ENCODE measurements at places on chromosomes 12 and 14.

GRCh38 chr12:40405419-40405818 is 180.6 kb downstream of the LRRK2 start:
- DNase-seq: no peak

DNA sequence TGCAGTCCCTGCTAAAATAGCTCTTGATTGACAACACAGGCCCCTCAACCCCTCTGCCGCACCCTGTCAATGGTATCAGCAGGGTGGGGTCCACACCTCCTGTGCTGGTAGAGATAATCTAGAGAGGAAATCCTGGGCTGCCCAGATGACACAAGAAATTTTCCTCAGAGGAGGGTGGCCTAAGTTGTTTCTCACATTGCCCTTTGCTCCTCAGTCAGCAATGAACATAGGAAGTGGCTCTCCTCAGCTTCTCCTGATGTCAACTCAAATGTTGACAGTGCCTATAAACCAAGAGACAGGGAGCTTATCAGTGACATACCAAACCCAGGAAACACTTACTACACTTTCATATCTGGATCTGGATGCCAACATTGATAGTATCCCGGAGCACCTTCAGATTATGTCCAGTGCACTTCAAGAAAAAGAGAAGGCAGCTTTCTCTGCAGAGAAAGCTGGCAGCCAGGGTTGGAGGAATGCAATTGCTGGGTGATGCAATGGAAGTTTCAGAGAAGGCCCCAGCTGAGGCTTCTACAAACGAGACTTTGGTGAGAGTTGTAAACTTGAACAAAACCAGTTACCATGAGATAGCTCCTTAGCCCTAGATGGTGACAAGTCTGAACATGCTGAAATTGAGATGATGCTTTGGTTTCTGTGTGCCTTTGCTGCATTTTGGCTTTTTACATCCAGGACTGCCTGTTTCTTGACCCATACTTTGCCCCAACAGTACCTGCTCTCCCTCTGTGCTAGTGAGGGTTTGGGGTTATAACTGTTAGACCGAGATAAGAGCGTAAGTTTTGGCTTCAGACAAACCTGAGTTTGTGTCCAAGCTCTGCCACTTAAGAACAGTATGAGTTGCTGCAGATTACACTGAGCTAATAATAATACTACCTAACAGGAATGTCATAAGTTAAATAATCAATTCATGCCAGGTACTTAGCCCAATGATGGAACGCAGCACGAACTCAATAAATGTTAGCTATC is 183.5 kb downstream of the NUAK1 start:
- no peak for DNase-seq

DNA sequence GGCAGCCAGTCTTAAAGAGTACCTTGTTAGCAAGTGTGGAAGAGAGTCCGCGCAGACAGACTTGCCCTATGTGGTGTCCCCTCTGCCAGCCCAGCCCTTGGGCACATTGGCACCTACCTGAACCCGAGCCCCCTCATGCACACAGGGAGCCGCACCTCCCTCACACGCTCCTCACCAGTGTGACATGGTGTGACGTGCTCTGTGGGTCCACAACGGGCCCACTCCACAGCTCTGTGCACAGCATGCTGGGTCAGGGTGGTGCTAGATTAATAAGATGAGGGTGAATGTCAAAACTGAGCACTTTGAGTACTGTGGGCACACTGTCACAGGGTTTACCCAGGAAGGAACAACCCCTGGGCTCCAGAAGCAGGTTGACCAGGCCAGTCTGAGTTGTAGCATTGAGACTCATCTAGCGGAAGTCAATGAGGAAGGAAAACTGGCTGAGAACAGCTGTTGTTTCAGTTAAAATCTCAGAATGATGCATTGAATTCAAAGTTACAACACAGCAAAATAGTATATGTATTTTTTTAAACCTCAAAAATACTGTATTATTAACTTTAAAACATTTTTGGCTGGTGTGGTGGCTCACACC is 53.4 kb upstream of the AMN start:
- DNase-seq: no peak

DNA sequence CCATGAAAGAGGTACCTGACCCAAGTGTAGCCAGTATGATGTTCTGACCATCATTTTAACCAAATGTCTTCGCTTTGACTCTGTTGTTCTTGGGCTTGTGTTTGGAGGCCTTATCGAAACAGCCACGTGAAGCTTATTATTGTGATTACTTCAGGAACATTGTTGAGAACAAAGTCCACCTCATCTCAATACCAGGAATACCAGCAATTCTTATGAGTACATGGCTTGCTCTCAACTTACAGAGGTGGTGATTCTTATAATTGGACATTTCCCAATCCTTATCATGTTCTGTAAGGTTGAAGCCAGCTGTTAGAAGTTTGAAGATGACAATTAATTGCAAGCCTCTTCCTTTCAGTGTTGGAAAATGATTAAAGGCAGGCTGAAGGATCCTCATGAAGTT is 21.8 kb upstream of the RPS6KA5 start:
- DNase-seq: no peak

DNA sequence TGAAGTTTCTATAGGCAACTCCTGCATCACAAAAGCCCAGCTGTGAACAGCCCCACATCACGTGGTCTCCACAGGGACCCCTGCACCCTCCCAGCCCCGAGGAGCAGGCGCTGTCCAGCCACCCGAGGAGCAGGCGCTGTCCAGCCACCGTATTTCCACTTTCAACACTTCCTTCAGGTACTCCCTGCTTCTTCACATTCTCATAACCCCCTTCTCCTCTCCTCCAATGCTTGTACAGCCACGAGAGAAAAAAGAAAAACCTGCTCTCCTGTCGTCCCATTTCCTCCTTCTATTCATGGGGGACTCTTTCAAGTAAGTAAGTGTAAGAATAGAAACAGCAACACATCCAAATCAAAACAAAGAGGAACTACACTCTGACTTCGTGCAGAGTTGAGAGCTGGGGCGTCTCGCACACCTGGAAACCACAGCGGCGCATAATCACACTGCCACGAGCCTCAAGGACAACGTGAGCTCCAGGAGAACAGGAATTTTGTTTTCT is 11.9 kb downstream of the CDC42BPB start:
- DNase-seq: no peak

DNA sequence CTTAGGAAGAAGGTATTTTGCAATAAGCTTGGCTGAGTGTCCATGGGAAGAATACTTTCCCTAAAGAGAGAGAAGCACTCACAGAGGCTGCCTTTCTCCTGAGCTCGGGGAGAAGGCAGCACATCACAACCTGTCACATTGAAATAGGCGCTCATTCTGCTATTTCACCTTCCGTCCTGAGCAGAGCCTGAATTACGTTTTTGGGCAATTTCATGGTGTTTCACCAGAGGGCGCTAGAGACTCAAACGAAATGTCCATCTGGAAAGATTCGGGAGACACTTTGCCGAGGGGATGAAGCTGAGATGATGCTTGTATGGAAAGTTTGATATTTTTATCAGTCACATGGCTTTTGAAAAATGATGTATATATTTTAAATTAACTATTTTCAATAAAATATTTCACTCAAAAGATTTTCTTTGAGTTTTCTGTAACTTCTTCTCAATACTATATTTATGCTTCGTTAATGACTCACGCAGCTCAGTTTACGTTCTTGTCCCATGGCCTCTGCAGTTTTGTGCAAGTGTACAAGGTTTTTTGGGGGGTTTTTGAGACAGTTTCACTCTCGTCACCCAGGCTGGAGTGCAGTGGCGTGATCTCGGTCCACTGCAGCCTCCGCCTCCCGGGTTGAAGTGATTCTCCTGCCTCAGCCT is 17.4 kb upstream of the B4GALNT3 start:
- DNase-seq: no peak

- DNase-seq: no peak
These were observed 56.4 kb upstream of the PIWIL1 start for GRCh38 chr12:130281153-130281799.

DNA sequence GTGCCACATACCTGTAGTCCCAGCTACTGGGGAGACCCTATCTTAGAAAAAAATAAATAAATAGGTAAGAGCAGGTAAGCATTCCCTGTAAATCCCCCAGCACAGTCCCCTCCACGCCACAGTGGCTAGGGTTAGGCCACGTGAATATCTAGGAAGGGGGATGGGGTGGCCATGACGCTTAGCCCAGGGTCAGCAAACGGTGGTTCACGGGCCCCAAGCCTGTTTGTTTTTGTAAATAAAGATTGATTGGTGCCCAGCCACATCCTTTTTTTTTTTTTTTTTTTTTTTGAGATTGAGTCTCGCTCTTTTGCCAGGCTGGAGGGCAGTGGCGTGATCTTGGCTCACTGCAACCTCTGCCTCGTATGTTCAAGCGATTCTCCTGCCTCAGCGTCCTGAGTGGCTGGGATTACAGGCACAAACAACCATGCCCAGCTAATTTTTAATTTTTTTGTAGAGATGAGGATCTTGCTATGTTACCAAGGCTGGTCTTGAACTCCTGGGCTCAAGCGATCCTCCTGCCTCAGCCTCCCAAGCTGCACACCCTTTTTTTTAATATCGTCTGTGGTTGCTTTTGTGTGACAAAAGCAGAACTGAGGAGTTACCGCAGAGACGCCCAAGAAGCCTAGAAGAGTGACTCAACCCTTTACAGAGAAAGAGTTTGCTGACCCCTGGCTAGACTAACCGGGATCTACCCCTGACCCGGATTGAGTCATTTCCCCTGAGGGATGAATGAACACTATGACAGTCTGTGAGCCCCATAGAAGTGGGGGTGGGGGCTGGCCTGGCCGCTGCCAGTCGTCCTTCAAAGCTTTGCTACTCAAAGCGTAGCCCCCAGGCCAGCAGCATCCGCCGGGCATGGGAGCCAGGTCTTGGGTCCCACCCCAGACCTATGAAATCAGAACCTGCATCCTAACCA is 113.7 kb upstream of the NCOR2 start:
- DNase-seq: no peak

DNA sequence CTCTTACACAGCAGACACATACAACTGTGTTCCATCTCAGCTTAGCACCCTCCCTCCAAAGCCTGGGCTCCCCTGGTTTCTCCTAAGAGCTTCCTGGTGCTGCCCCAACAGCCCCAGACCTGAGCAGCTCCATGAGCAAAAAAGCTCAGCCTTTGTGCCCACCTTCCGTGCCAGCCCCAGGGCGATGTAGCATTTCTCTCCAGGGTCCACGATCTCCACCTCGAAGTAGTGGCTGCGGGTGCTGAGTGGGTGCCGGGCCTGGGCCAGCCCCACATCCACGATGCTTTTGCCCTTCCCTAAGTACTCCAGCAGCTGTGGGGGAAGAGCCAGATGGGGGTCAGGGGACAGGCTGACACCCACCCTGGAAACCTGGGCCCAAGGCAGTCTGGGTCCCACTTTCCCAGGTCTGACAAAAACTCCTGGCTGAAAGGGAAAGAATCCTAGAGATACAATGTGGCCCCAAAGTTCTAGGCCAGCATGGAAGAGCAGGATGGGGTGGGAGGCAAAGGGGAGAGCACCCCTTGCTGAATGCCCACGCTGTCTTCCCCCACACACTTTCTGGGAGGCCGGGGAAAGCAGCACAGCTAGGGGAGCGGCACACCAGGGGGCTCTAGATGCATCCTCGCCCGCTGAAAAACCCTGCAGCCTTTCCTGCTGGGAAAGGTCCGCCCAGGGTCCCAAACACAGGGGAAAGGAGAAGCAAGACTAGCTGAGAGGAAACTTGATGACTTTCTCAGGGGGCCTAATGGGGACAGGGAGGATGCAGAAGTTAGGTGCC is 11.0 kb downstream of the SPRYD3 start:
- DNase-seq: no peak

GRCh38 chr12:50201987-50202521 is 34.9 kb upstream of the CERS5 start:
- no peak for DNase-seq

GRCh38 chr12:47303995-47304560 is 224.3 kb upstream of the AMIGO2 start:
- no peak for DNase-seq

GRCh38 chr12:41288142-41288811 is 100.2 kb downstream of the PDZRN4 start:
- no peak for DNase-seq

DNA sequence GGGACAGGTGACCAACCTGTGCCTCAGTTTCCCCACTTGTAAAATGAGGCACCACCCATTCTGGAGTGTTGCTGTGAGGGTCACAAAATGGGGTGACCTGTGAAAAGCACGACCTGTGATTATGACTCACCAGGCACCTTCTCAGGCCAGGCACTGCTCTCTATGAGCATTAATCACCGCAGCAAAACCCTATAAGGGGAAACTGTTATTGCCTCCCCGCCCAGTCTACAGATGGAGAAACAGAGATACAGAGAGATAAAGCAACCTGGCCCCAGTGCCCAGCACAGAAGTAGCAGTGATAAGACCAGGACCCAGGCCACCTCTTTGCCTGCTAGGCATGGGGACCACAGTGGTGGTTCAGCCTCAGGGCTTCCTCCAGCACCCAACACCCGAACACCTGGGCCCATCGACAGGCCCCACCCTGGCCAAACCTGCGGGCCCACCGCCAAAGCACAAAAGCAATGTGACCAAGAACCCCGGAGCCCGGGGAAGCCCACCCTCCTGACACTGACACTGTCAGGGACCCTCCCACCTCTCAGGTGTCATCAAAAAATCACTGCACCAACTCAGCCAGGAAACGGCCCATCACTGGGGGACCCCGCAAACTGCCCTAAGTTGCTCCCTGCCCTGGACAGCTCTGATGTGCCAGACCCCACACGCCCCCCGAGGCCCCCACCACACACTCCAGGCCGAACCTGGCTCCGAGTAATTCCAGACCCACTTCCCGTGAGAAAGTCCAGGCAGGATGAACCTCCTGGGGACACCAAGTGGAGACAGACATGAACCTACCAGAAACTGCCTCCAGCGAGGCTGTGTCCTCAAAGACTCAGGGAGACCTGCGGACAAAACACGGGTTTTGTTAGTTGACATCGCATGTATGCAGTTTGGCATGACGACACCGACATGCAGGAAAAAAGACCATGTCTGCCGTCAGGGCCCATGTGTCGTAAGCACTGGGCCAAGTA is 32.4 kb downstream of the NCOR2 start:
- no peak for DNase-seq
